ENCODE measurements at places on chromosomes 4 and X.

DNA sequence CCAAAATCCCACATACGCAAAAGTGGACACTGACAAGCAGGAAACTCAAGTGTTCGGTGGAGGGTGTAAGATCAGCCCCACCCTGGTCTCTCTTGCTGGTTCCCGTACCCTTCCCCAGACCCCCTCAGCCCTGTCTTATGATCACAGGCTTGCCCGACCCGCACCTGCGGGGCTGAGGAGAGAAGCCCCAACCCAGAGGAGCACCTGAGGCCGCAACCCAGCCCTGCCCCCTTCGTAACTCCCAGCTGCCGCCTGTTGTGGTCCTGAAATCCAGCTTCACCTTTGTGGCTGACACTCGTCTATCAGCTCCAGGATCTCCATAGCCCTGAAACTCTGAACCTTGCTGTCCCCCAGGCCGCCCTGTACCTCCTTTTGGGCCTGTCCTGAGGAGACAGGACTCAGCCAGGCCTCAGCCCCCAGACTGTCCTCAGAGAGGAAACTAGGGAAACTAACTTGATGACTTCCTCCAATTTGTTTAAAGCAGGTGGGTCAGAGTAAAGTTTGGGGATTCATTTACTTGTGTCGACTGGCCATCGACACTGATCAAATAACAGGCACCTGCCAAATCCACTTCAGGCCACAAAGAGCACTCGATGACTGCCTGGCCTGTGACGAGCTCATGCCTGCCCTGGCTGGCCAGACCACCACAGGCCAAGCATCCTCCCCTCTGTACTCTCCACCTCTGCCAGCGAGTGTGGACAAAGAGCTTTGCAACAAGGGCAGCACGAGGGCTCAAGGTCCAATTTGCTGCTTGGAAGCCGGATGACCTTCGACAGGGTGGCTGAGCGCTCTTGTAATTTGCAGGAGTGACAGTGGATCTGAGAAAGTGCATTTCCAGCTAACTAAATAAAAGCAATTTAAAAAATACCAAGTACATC is 19.3 kb downstream of the DCTD start:
- DNase-seq = no peak

DNA sequence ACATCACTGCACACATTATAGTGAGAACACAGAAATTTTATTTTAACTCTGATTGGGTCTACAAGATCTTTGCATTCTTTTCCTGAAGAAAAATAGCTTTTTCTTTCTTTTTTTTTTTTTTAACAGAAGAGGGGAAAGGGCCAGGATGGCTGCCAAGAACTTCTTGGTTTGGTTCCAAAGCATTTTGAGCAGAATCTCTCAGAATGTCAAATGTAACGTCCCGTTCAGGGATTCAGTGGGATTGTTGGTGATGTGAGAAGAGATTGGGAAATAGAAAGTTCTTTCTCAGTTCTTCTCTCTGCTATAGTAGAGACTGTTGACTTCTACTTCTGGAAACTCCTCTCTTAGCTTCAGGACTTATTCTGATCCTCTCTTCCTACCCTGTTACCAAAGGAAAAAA is 70.9 kb upstream of the CBR4 start:
- DNase-seq = no peak

DNA sequence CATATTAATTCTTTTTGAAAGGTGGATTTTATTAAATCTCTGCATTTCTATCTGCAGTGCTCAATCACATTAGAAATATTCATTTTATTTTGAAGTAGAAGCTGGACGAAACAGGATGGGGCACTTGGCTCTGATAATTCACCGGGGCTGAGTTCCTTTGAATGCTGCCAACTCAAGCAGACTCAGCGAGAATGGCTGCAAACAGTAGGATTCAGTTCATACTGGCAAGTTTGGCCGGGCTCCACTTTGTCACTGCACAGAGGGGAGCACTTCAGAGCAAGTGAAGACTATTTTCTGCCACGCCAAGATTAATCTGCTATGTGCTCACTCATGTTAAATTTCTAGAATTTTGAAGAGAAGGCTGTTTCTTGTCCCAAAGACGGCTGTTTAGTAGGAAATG is 30.7 kb upstream of the KLHL8 start:
- DNase-seq = no peak

GRCh38 chr4:88163336-88163735 is 4.9 kb upstream of the ABCG2 start:
- no peak for DNase-seq

- DNase-seq = no peak
Measured at GRCh38 chrX:33183361-33183760, 28.0 kb downstream of the DMD start.

GRCh38 chr4:5465529-5465928 is 242.8 kb downstream of the EVC2 start:
- DNase-seq = no peak

- DNase-seq = no peak
Measured at GRCh38 chr4:155809835-155810234, 51.0 kb downstream of the GUCY1B1 start.

- no peak for DNase-seq
Measured at GRCh38 chrX:29862126-29862677, 353.2 kb upstream of the MAGEB2 start.

DNA sequence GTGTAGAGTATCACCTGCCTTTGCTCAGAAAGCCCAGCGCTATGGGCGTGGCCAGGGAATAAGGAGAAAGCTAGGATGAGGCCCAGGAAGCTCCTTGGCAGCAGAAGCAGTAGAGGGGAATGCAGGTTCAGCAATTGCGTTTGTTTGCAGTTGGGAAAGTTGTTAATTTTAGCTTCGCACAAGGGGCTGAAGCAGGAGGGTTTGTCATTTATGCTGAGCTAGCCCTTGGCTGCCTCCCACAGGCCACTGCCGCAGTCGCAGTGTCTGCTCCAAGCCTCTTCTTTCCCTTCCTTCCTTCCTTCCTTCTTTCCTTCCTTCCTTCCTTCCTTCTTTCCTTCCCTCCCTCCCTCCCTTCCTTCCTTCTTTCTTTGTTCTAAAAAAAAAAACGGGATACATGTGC is 21.5 kb downstream of the FRMPD3 start:
- no peak for DNase-seq

DNA sequence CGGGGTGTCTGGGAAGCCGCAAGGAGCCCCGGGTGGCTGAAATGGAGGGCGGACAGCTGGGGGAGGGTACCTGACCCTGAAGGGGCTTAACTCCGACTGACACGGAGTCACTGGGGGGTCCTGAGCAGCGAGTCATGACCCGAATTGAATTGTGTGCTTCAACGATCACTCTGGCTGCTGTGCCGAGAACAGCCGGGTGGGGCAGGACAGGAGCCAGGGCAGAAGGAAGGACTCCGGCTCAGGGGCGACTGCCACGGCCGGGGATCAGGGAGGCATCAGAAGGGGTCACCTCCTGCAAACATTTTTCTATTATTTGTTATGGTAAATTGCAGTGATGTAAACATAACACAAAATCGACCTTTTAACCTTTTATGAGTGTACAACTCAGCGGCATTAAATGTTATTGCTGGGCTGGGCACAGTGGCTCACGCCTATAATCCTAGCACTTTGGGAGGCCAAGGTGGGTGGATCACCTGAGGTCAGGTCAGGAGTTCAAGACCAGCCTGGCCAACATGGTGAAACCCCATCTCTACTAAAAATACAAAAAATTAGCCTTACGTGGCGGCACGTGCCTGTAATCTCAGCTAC is 21.6 kb downstream of the ZFYVE28 start:
- no peak for DNase-seq

DNA sequence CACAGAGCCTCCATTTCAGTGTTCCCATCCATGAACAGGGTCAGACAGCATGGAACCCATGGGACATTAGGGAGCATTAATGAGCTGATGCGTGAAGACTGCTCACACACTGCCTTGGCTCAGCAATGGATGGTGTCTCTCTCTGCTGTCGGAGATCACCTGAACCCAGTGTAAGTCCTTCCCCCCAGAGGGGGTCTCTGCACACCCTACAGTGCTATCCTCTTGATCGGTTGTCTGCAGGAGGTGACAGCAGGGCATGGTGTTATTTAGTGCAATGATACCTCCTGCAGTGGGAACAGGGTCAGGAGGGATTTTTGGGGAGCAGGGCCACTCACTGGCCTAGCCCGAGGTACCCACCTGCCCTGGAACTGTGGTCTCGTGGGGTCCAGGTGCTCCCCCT is 25.6 kb downstream of the APELA start:
- no peak for DNase-seq

DNA sequence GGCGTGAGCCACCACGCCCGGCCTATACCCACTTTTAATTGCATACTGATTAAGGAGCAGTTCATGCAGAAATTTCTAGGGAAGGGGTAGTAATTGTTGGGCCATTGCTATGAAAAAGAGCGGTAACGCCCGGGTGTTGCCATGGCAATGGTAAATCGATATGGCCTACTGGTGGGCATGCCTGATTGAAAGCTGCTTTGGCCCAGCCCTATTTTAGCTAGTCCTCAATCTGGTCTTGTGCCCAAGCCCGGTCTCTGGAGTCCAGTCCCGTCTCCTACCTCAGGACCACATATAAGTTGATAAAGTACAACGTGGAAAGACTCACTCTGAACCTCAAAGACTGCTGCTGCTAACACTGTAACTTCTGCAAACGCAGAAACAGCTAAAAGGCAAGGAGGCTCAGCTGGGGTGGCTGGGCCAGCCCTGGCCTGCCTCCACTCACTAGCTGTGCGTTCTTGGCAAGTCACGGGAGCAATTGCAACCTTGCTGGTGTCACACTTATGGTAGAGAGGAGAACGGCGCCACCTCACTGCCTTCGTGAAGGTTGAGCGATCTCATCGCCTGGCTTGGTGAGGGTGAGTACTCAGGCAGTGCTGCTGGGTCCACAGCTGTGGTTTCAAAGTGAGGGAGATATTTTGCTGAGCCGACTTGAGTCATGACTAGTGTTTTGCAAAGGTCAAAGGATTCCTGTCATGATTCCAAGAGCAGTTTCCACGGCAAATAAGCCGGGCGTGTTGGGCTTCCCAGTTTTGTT is 57.0 kb upstream of the GRPEL1 start:
- no peak for DNase-seq

DNA sequence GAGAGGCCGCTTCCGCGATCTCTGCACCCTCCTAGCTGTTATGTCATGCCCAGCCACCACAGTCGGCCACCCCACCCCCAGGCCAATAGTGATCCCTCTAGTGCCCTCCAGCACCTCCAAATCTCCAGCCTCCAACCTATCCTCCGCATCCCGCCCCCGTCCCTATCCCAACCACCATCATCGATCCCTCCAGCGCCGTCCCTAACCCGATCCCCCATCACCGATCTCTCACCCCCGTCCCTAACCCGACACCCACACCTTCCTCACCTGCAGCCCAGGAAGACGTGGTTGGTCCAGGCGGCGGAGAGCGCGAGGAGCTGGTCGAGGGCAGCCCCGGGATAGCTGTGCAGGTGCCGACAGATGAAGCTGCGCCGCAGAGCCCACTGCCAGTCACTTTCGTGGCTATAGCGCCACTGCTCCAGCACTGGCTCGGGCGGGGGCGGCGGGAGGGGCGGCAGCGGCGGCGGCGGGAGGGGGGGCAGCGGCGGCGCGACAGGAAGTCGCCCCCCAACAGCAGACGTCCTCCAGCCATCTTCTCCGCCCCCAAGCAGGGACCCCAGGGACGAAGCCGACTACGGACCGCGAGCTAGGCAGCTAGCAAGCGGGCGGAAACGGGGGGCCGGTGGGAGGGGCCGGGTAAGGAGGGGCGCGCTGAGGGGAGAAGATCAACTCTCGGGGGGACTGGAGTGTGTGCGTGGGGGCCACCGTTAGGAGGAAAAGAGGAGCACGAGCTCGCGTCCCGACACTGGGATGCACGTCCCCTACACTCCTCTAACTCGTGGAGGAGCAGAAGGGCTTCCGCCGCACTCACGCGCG is 552 bp downstream of the NKRF start:
- no peak for DNase-seq

GRCh38 chrX:100512471-100512870 is 72.3 kb upstream of the TNMD start:
- DNase-seq = no peak

- DNase-seq = no peak
Measured at GRCh38 chr4:20254511-20255250, 3.0 kb downstream of the SLIT2 start.

DNA sequence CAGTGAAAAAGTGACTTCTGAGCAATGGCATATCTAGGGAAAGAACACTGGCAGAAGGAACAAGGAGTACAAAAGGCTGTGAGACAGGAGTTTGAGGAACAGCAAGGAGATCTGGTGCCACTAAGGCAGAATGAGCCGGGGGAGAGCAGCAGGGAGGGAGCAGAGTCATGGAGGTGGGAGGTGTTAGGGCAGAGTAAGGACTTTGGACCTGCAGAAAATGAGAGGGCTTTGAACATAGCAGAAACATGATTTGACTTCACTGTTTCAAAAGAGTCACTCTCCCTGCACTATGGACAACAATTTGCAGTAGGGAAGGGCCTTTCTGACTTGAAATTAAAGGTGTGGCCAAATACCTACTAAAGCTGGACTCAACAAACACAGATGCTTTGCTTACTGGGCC is 356.2 kb downstream of the ADGRL3 start:
- DNase-seq = no peak

- no peak for DNase-seq
Measured at GRCh38 chr4:153273751-153274150, 69.5 kb downstream of the TRIM2 start.

DNA sequence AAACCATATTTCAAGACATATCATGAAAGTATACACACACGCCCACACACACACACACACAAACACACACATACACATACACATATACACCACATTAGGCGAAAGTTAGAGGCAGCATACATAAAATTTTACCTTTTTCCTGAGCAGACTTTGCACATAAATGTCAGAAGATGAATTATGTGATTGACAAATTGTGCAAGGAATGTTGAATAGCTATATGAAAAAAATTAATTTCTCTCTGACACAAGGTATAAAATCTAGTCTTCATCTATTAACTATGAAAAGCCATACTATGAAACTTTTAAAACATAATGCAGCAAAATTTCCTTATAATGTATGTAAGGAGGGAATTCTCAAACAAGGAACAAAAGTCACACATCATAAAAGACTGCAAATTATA is 24.4 kb downstream of the FSTL5 start:
- no peak for DNase-seq

DNA sequence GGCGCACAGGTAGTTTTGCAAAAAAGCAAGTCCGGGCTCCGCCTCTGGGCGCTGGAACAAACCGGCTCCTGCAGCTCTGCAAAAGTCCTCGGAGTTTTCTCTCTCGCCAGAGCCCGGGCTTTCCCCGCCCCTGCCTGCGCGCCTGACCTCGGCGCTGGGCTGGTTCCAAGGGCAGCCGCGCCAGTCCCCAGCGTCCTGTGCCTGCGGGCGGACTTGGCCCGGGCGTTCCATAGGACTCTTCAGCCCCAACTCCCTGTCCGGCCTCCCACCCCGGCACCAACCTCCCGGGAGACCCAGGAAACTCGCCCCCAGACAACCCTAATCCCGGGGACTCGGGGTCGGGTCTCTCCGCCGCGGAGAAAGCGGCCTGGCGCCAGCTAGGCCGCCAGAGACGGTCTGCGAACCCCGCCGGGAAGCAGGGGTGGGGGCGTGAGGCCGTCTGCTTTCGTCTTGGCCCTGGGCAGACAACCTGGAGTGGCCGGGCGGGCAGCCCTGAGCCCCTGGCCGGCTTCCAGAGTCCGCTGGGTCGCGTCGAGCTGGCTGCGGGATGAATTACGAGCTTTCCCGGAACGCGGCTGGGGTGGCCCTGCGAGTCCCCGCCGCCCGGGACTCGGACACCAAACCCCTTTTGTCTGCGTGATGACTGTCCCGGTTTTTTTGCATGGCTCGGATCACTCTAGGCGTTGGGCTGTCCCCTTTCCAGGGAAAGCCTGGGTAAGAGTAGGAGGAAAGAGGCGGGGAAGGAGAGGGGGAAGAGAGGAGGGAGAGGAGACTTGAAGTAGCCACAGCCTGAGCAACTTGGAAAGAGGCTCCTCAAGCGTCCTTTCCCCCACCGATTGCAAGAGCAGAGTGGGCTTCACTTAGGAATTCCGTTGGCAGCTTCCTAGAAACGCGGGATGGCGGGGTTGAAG is 916 bp downstream of the MXRA5 start:
- no peak for DNase-seq

All from cortex of kidney (tissue), 1 donor.